ENCODE measurements at places on chromosomes 2 and 18.

DNA sequence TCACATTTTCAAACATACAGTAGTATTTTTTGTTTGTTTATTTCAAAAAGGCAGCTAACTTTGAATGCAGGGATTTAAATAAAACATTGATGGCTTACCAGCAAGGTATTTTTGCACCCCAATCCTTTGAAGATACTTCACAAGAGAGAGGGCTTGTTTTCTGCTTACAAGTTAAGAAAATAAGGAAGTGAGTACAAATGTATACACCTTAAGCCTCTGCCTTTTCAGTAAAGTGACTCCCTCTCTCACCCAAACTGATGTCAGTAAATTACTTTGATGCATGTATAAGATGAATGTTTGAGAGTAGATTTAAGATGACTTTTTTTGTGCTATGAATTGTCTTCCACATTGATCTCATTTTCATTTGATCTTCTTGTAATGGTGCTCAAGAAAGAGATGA, 820.0 kb downstream of the CPS1 start:
- DNase-seq: no peak

GRCh38 chr18:39994498-39994897, 1960.5 kb upstream of the PIK3C3 start:
- no peak for DNase-seq

- DNase-seq: no peak
Observed at GRCh38 chr2:217866457-217866856, 136.3 kb downstream of the TNS1 start.

GRCh38 chr2:46857871-46858701, 57.5 kb downstream of the MCFD2 start:
- no peak for DNase-seq

DNA sequence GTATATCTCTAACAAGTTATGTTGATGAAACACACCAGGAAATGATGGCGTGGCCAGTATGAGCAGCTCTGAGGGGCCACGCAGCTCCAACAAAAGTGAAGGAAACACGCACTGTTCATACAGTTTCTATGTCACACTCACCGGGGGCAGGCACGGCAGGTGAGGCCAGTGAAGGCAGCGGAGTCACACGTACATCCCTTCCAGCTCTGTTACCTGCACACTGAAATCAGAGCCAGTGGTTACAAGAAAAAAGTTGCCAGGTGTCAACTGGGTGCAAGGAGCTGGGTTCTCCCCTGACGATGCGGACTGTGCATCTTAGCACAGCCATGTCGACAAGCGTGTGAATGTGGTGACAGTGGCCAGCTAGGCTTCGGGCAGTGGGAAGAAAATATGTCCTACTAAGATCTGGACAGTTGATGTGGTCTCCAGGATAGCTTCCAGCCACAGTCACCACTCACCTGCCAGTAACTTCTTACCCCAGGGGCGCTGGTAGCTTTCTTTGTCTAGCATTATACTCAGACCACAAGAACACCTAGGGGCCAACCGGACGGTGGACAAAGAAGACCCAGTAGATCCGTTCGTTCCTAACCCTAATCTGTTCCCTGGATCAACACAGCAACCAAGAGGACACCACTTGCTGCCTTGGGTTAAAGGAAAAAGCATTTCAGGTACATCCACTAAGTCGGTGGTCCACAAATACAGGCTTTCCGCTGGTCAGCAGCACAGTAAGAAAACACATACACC, 10.1 kb downstream of the HJURP start:
- DNase-seq: no peak

DNA sequence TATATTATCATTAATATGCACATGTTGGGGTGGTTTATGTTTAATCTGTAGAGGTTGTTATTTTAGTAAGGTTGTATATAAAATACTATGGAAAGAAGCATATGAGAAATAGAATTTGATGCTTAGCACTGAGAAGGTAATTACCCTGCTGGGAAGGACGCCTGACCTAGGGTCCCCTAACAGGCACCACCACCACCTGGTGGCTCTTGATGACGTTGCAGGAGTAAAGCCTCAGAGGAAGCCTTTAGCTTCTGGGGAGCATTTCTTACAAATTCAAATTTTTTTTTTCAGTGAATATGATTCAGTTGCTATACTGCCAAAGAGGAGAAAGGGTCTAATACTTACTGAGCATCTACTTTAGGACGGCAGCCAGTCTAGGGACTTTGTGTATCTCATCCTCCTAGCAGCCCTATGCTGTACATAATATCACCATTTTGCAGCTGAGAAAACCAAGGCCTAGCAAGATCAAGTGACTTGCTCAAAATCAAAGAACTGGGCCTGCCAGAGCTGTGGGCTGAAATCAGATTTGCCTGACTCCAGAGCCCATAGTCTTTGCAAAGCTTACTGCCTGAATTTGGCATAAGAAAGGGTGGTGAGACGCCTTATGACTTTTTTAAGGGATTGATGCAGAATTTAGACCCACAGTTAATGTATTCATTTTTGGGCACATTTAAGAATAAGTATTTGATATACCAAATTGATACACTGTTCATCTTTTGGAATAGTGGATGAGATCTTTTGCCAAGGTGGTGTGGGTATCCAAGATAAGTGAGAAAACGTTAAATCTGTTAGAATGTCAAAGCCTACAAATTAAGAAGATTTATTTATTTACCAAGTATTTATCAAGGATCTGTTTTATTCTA, 78.8 kb upstream of the GAREM1 start:
- no peak for DNase-seq

DNA sequence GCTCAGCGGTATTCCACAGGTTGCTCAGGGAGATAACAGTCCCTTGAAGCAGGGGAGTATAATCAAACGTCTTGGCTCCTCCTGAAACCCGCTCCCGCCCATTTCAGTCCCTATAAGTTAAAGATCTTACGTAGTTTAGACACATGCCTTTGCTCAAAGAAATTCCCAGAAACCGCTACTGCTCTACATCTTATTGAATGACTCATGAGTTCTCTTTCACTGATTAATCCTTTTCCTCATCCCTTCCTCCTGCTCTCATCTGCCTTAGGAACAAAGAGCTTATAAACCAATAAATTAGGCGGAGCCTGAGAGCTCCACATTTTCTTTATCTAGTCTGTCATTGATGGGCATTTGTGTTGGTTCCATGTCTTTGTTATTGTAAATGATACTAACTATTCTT, 4.2 kb upstream of the SERPINB4 start:
- DNase-seq: no peak

Measured in T-helper 22 cell (primary cell).